CD8-positive, alpha-beta T cell (primary cell): ENCODE measurements at places on chromosomes 1 and 21. TPM values are rescaled to one million over a fixed set of nuclear protein-coding genes. Genes with fewer than 3 reads are reported as not detected.
A peak's percentile ranks its signal among the peaks of the same experiment; 100 is the strongest.

The ALX3 gene
- total RNA-seq, result not detected

The CRYAA gene
- total RNA-seq, result not detected

The NGF gene
- not detected for total RNA-seq

DNA sequence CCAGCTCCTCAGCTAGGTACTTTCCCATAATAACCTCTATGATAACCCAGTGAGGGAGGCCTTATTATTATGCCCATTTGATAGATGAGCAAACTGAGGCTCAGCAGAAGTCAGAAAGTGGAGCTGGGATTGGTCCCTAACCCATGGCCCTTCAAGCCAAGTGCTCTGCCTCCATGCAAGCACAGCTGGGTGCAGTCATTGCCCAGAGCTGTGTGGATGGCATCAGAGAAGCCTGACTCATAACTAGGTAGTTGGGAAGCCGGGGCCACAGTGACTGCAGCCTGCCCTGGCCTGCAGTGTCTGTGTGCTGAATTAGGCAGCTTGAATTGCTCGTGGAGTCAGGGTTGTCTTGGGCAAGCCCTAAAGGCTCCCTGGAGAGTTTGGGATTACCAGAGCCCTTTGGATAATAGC lies 89.9 kb upstream of the SLC2A1 start:
- DNase-seq, result no peak

GRCh38 chr1:230368363-230368762 lies 57.8 kb downstream of the PGBD5 start:
- DNase-seq, result no peak

GRCh38 chr21:44510508-44511218 lies 29.3 kb downstream of the KRTAP10-1 start:
- DNase-seq, result peak; percentile 81

DNA sequence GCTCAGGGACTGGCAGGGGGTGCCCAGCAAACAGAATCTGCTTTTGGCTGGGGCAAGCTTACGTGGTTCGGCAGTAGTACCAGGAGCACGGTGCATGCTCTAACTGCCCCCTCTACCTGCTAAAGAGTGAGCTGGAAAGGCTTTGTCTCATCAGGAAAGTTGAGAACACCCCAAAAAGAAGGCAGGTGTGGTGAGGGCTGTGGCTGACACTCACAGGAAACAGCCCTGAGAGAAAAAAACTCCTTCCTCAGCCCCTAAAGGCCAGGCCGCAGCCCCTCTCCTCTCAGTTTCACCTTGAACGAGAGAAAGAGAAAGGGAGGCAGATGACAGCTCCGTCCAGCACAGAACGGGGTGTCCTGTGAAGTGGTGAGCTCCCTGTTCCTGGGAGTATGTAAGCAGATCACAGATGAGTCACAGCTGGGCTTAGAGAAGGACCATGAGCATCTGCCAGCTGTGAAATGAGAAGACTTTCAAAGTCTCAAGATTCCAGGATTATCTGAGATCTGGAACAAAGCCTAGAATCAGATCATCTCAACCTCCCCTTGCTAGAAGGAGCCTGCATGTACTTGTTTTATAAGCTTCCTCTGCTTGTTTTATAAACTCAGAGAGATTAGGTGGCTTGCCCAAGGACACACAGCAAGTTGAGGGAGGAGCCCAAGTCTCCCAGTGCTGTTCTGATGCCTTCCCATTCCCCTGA lies 13.4 kb downstream of the LAPTM5 start:
- DNase-seq, result peak; percentile 70
